ENCODE measurements at places on chromosomes 7 and 10.

- DNase-seq, result no peak
Measured at GRCh38 chr7:101707587-101707986, 78.5 kb upstream of the MYL10 start.

GRCh38 chr7:43105521-43106120, 6.8 kb upstream of the HECW1 start:
- DNase-seq, result no peak

- no peak for DNase-seq
Measured at GRCh38 chr10:8534096-8534495, 479.6 kb downstream of the GATA3 start.

- no peak for DNase-seq
Measured at GRCh38 chr10:6423413-6424170, 156.5 kb downstream of the PRKCQ start.

GRCh38 chr7:147798001-147798400, 792.6 kb upstream of the C7orf33 start:
- DNase-seq, result no peak

DNA sequence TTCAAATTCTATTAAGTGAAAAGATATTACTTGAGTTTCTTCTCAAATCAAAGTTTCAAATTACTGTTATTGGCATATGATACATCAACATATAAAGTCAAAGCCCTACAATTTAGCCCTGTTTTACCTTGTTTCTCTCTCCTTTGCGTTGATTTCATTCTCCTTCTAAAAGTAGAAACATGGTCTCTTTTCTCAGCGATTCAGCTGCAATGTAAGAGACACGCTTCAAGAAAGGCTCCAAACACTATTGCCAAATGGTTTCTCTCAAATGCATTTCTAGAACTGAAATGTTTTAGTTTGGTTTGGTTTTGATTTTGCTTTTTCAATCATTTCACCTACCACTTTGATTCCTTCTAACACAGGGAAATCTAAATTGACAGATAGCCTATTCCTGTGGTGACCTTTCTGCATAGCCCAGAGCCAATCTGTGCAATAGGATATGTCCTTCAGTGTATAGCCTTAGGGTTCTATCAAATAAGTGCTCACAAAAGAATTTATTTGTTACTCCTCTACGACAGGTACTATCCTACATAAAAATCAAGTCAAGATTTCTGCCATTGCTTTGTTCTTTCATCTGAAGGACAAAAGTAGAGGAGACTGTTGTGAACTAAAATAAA, 47.3 kb downstream of the CTNNA3 start:
- no peak for DNase-seq

DNA sequence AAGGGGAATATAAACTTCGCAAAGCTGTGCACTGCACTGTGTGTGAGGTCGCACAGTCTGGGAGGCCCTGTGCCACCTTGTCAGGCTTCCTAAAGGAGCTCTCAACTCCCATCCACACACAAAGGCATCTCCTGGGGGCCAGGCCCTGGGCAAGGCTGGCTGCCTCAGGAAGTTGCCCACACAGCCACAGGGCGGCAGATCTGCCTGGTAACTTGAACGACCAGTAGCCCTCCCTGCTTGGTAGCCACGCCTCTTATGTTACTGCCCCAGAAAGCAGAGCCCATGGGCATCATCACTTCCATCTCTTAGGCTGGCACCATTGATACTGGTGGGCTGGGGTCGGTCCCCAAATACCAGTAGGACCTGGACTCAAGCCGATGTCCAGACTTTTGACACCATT, 82.8 kb downstream of the HECW1 start:
- DNase-seq, result no peak

GRCh38 chr10:72068901-72069446, 19.4 kb downstream of the SPOCK2 start:
- DNase-seq, result no peak

GRCh38 chr7:34430456-34430855, 227.6 kb upstream of the NPSR1 start:
- DNase-seq, result no peak

GRCh38 chr7:2687338-2687869, 598 bp upstream of the AMZ1 start:
- DNase-seq, result no peak

DNA sequence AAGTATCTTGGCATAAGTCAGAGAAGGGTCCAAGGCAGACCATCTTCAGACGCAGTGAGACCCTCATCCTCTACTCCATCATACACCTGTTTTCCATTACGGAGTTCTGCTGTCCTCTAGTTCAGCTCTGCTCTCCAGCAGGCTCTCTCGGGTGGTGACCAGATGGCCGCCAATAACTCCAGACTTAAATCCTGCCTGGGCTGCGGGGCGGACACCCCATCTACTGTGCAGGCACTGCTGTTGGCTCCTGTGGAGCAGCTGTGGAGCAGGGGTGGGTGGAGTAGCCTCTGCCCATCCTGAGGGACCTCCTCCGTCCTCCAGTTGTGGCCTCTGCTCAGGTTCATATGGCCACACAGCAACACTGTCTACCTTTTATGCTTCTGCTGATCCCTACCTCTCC, 608.1 kb downstream of the SDK1 start:
- DNase-seq, result no peak

- DNase-seq, result no peak
Measured at GRCh38 chr10:70679498-70679897, 7.2 kb downstream of the ADAMTS14 start.

DNA sequence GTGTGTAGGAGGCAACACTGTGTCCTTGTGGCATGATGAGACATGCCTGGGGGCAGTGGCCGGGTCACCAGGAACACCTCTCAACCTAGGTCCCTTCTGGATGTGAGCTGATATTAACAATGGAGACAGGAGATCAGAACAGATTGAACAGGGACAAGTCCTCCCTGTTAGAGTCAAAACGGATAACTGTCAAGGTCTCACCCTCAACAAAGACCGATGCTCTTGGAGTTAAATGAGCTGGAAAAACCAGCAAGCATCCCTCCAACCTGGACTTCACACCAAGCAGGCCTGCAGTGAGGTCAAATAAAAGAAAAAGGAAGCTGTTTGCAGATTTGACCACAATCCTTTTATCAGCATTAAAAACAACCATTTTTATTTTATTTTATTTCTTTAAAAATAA, 49.0 kb downstream of the SLIT1 start:
- DNase-seq, result no peak

- DNase-seq, result no peak
Measured at GRCh38 chr10:77079592-77080300, 557.9 kb downstream of the KCNMA1 start.

DNA sequence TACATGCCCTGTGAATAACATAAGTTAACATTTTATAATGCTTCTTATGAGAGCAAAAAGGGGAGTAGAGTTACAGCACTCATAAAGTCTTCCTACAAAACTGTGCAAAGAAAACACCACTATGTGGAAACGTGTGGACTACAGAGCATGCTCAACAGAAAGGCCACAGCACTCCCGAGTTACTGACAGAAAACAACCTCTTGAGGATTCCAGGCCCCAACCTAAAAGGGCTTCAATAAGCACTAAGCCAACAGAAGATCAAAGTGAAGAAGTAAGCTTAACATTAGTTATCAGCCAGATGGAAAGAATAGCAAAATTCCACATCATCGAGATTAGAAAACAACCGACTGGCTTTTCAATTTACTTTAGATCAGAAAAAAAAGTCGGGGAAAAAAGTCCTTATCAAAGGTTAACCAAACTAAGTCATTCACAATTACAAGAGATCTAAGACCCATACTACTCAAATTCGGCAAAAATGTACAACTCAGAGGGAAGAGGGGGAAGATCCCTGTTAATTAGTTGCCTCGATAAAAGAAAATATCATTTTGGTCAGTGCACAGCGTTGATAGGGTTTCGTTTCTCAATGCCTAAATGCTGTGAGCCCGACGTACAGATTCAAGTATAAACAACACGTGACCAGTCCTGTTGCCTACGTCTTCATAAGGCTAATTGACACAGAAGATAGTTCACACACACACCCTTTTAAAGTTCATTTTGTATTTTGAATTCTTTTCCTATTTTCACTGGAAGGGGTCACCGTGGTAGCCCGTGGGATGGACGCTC, 1.4 kb downstream of the KBTBD2 start:
- peak; percentile 28 for DNase-seq

DNA sequence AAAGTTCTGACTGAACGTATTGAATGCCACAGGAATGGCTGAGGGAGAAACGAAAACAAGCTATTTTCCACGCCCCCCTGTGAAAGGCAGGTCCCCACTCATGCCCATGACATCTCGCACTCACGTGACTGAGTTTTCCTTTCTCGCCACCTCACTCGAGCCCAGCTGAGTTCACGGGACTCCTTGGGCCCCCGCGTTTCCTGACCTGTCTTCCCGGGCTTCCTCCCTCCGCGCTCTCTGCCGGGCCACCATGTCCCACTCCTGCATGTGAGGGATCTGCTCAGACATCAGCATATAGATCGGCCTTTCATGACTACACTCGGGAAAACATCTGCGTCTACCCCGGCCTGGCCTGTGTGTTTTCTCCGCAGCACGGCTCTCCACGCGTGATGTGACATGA, 226.0 kb upstream of the ADARB2 start:
- DNase-seq, result no peak

GRCh38 chr10:86046845-86047460, 319.6 kb downstream of the GRID1 start:
- peak; percentile 12 for DNase-seq

GRCh38 chr7:27693794-27694193, 31.1 kb upstream of the HIBADH start:
- DNase-seq, result no peak

- DNase-seq, result peak; percentile 29
Measured at GRCh38 chr7:132655131-132655727, 79.0 kb upstream of the PLXNA4 start.

- no peak for DNase-seq
Measured at GRCh38 chr7:139125657-139126056, 16.1 kb upstream of the ZC3HAV1 start.

DNA sequence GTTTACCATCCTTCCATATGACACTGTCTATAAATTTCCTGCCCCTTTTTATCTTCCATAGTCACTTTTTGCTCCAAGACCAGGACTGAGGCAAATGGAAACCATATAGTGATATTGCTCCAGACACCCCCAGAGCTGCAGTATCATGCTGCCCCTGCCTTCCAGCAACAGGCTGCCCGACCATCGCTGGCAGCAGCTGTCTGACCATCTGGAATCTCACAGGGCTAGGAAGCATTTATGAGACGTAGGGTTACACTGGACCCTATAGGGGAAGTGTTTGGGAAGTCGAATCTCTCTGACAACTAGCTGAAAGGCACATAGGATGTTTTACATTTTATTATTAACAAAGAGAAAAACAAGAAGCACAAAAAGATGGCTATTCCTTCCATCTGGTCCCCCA, 19.4 kb downstream of the ENO4 start:
- no peak for DNase-seq

GRCh38 chr10:114271779-114272167, 32.7 kb downstream of the VWA2 start:
- no peak for DNase-seq

GRCh38 chr7:129990403-129991192, 37.8 kb upstream of the UBE2H start:
- DNase-seq, result no peak

Measured in activated naive CD4-positive, alpha-beta T cell treated with Interleukin-2 at 50 U/mL for 16 hours (primary cell).